Natural killer cell treated with Interleukin-12 subunit alpha and Interleukin-12 subunit beta and Interleukin-15 and Interleukin-18, amount 100 ng/mL, for 72 hours (primary cell): ENCODE measurements at places on chromosomes 2 and 18. TPM values are rescaled to one million over a fixed set of nuclear protein-coding genes. Genes with fewer than 3 reads are reported as not detected.

Gene MEP1B
- total RNA-seq, result 0.20 TPM

Gene EFHD1
- total RNA-seq, result not detected

Gene ONECUT2
- 0.10 TPM for total RNA-seq

Gene SCN9A
- total RNA-seq, result 0.17 TPM

Gene WNT10A
- total RNA-seq, result not detected

Gene CDK5R2
- not detected for total RNA-seq

Gene PTCD3
- 101 TPM for total RNA-seq

DNA sequence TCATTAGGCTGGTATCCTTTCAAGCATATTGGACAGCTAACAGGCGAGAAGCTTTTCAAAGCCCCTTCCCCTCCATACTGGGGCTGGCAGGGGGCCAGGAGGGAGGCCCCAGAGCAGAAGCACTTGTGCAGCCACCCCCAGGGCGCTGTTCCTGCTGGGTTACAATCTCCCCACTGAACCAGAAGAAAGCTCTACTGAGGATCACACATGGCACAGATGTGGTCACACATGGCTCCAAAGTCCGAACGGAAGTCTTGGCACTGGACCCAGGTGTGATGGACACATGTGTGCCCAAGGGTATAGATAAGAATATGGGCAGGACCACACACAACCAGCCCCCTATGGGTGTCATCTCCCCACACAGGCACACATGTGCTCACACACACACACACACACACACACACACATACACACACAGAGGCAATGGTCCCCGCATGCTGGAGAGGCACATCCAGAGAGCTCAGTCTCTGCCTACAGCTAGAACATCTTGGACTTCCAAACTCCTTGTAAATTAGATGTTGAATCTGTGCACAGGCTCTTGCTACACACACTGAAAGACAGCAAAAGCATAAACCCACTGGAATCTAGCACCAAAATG, 56.4 kb downstream of the TTC32 start:
- DNase-seq, result no peak
- peaks cover 11% of the 10 kb centered on the region for H3K27me3 ChIP-seq
- H3K27ac ChIP-seq, result no peak overlapping the region
- no peaks in the 10 kb centered on the region for H3K36me3 ChIP-seq
- no peak overlapping the region for H3K4me3 ChIP-seq
- no peaks in the 10 kb centered on the region for H3K4me1 ChIP-seq

DNA sequence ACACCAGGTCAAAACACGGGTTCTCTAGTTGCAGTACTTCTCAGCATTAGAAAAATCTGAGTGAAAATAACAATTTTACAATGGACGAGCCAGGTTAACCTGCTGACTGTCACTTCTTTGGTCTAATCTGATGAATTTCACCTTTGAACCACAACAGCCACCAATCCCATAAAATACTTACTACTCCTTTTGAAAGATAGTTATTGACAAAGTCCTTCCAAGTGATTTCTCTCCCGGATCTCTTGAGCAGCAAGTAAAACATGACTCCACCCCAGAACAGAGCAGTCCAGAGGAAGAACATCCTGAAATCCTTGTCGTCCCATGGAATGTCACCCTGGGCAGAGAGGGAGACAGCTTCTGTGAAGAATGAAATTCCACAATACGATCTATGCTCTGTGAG, 10.2 kb downstream of the AFG3L2 start:
- H3K4me3 ChIP-seq, result no peak overlapping the region
- H3K4me1 ChIP-seq, result no peaks in the 10 kb centered on the region
- H3K27ac ChIP-seq, result no peak overlapping the region
- no peaks in the 10 kb centered on the region for H3K27me3 ChIP-seq

DNA sequence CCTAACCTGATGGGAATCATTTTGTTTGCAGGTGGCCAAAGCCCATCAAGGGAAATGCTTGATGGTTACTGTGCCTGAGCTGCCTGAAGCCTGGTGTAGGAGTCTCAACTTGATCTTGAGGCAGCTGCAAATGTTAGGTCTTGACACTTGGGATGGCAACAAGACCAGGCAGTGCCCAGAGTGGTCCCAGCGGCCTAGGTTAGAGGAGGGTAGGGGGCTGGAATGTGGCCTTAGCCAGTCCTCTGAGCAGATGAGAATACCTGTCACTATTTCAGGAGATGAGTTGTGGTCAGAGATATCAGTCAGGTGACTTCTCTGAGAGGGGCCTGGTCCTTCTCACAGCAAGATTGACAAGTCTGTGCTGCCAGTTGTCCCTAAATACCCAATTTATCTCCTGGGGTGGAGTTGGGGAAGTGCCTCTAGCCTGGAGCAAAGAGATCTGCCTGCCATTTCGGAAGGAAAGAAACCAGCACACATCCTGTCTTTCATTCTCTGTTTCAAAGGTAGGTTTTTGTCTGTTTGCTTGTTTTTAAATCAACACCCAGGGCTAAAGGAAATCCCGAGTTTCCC, 13.4 kb downstream of the SPTBN1 start:
- H3K4me3 ChIP-seq, result no peak overlapping the region
- H3K36me3 ChIP-seq, result no peaks in the 10 kb centered on the region
- peaks cover 6% of the 10 kb centered on the region for H3K27me3 ChIP-seq
- H3K27ac ChIP-seq, result no peak overlapping the region
- no peaks in the 10 kb centered on the region for H3K4me1 ChIP-seq

DNA sequence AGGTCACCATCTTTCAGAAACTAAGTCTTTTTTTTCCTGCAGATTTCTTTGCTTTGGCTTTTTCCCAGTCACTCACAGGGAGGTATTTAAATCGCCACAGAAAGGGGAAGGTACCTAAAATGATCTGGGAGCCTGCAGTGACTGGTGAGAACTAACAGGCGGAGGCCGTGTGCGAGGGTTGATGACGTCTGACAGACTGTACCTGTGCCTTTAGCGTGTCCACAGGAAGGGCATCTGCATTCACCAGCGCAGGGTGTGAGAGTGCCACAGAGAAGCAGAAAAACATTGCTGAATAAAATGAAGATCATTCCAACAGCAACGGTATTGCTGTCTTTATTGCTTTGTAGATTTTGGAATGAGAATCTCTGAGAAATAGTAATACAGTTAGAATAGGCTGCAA, 5.7 kb downstream of the CTDP1 start:
- H3K27ac ChIP-seq, result no peak overlapping the region
- no peaks in the 10 kb centered on the region for H3K27me3 ChIP-seq
- H3K4me3 ChIP-seq, result no peak overlapping the region
- DNase-seq, result no peak
- H3K36me3 ChIP-seq, result peaks cover 5% of the 10 kb centered on the region
